ENCODE measurements at places on chromosomes 11 and 22.

DNA sequence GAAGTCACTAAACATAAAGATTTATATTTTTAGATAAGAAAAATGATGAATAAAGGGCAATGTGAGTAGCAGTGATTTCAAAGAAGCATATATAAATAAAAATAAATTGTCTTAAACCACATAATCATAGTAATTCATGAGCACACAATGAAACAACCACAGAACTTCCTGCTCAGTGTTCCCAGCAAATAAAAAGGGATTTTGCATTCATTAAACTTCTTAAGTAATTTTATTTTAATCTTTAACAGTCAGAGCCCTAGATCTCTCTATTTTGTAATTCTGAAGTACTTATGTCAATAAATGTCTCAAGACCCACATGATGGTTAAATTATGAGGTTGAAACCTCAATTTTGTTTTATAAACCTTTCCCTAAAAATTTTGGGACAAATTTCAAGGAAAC is 14.5 kb upstream of the MMP20 start:
- DNase-seq = no peak

DNA sequence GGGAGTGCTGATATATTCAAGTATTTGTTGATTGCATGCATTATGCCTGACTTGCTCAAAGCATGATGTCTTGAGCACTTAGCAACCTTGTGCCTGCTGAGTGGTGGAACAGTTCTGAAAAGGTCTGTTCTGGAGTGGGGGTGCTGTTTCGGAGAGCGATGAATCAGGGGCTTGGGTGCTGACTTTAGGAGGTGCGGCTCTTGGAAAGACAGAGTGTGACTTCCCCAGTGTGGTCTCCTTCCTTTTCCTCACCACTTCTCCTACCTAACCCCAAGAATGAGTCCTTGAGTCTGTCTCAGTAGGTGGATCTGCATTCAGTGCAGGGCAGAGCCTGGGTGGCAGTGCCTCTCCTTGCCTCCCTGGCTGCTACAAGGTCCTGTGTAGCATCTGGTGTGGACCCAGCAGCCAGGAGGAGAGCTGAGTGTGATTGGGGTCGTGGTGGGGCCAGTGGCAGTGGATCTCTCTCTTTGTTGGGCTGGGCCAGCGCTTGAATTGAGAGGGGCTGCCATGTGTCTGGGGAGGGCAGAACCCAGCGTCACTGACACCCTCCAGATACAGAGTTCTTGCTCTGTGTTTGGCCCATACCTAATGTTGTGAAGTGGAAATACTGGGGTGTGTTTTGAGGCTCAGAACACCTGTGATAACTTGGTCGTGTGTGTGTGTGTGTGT is 35.9 kb downstream of the ST3GAL4 start:
- DNase-seq = no peak

DNA sequence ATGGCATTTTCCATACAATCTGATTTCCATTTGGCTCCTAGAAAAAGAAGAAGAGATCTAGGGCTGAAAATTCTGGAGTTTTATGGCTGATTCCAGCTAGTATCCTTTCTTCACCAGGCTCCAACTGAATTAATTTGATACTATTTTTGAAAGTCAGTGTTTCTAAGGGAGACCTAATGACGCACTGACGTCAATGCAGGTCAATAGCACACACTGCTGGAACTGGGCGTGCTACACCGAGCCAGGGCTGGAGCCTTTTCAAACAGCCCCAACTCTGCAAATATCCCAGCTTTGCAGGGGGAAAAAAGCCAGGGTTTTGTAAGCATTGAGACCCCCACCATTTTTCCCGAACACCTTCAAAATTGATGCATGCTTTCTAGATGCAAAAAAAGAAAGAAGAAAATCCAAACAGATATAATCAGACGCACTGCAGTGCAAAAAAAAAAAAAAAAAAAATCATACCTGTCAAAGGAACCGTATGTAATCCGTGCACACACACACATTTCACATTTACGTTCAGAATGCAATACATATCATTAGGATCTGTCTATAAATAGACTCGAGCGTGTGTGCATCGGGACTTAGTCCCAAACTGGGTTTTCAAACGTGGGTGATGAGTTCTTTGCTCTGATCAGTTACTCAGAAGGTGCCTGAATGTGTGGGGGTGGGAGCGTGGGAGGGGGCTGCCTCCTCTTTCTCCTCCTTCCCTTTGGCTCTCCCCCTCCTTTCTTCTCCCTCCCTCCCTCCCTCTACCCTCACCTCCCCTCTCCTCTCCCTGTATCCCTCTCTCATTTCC is 124.5 kb upstream of the HSD17B12 start:
- DNase-seq = no peak

DNA sequence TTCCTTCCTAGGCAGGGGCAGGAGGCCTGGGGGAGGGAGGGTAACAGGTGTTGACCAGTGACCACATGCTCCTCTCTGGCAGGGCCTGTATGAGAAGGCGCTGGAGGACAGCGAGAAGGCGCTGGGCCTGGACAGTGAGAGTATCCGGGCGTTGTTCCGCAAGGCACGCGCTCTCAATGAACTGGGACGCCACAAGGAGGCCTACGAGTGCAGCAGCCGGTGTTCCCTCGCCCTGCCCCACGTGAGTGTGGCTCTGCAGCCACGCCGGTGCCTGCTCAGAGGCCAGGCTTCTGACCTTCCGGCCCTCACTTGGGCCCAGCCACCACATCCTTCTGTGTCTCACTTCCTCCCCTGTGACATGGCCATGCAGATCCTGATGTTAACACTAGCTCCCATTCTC is 25.8 kb downstream of the ZC3H7B start:
- no peak for DNase-seq

- DNase-seq = no peak
Measured at GRCh38 chr11:134669796-134670195, 257.8 kb upstream of the B3GAT1 start.

DNA sequence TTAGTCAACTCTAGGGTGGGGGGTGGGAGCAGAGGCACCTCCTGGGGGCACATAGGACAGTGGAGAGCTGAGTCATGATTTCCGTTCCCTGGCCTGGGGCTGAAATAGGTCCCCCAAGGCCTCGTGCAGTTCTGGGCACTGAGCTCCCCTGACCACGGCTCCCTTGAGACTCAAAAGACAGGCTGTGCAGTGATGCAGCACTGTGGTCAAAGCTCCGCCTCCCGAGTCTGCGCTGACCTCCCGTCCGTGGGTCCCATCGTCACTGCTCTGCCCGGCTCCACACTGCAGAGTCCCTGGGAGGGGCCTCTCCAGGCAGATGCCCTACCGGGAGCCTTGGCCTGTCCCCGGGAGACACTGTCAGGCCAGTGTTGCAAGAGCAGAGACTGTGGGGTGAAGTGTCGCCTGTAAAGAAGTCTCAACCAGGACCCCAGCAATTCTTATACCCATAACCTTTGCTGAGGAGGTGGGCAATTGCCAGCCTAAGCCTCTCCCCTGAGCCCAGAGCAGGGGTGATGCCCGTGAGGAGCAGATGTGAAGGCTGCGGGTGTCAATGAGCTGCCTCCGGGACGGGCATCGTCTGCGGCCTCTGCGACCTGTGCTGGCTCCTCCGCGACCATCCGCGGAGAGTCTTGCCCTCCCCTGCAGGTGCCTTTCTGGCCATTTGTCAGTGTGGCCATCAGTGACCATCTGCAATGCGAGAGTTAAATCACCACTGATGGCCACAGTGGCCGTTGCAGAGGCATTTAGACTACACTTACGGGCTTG is 877.3 kb downstream of the BRD1 start:
- no peak for DNase-seq

- DNase-seq = no peak
Measured at GRCh38 chr11:107998761-107999160, 9.9 kb upstream of the CUL5 start.

DNA sequence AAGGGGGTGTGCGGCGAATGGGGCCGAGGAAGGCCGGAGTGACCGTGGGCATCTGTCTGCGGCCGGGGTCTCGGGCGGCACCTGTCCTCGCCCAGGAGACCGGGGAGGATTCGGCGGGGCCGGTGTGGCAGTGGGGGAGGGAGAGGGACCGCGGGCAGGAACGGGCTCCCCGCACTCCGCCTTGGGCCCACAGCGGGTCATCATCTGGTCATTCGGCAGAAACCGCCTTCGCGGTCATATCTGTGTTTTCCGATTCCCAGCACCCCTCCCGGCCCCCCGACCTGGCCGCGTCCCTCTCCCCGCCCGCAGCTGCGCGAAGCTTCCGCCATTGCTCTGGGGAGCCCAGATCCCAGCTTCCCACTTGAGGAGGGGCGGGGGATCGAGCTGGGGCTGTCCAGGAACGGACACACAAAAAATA is 824 bp upstream of the CBX6 start:
- no peak for DNase-seq

DNA sequence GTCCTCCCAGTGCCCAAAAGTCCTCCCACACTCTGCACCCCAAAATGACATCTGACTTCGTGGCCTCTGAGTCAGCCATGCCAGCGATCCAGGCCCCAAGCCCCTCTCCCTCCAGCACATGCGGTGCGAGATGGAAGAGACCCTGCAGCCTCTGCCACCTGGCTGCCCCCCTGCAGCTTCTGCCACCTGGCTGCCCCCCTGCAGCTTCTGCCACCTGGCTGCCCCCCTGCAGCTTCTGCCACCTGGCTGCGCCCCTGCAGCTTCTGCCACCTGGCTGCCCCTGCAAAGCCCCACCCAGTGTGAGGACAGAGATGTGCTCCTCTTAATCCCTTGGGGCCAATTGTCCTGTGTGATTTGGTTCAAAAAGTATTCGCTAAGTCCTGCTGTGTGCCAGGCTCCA is 68.0 kb downstream of the WNT7B start:
- no peak for DNase-seq

DNA sequence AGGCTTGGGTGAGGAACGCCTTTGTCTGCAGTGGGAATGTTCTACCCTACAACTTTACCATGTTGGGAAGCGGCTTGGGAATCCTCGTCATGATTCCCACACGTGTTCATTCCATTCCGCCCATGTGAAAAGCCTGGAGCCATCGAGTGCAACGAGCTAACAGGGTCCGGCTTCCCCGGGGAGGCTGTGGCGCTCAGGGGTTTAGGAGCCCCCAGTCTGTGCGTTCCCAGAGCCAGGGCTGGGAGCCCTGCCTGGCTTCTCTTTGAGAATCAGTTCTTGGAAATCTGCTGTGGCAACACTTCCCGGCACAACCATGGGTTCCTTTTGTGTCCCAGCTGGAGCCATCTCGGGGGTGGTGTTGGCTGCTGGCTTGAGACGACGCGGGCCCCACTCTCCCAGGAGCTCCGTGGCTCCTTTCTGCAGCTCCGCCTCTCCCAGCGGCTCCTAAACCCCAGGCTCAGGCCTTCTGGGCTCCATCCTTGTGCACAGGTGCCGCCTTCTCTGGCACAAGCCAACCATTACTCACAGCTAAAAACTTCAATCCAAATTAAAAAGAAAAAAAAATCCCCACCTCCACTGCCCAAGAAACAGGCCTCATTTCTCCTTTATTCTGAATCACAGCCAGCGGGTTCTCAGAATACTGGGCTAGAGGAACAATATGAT is 18.7 kb upstream of the PPFIA1 start:
- no peak for DNase-seq

DNA sequence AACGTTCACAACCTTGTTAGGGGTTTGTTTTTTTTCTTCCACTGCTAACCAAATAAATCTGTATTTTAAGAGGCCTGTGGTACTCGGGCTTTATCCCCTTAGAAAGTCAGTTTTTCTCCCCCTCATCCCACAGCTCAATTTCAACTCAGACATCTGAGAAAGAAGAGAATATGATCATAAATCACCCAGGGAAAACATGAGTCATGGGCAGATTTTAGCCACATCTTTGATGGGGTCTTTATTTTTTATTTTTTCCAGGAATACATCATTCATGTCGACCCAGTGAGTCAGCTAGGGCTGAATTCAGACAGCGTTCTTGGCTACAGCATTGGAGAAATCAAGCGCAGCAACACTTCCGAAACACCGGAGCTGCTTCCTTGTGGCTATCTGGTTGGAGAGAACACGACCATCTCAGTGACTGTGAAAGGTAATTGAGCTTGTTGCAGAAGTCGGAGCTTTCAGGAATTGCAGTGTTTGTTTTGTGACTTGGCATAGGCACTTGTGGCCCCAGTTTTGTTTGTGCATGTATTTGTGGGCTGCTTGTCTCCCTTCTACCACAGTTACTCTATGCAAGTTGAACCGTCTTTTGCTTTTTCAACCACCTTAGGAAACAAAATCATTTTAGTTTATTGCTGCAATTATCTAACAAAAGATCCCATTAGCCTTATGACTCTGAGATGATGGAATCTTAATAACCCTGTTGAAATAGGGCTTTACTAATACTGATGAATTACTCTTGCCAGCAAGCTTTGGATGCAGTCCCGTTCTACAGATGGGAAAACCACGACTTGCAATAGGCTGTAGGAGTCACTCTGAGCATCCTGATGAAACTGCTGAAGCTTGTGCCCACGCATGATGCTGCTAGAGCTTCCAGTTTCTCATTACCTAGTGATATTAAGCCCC is 62.7 kb downstream of the DBX1 start:
- no peak for DNase-seq

- no peak for DNase-seq
Measured at GRCh38 chr22:35275580-35275979, 18.3 kb downstream of the HMGXB4 start.

- DNase-seq = no peak
Measured at GRCh38 chr11:5713695-5714094, 22.6 kb upstream of the OR56B1 start.

DNA sequence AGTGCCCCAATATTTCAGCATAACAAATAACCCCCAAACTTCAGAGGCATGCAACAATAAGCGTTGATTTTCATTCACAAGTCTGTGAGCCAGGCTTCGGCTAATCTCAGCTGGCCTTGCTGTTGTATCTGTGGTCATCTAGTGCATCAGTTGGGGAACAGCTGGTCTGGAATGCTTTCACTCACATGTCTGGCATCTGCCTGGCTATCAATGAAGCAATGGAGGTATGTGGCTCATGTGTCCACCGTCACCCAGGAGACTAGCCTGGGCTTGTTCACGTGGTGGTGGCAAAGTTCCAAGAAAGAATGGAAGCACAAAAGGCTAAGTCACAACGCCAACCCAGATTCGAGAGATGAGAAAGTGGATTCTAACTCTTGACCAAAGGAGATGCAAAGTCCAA is 304.8 kb upstream of the ISX start:
- DNase-seq = no peak

DNA sequence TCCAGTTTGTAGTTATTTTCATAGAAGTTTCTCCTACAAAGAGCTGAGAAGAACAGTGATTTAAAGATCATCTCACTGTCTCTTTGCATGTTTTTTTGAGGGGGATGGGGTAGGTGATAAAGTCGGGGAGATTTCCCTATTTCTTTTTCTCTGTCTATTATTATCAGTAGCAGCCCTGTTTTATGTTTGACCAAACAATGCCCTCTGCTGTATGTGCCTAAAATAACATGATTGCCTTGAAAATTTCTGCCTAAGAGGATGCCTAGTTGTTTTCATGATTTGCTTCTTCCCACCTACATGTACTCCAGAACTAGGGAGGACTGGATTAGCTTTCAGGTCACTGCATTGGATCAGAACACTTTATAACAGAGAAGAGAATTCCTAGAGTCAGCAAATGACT is 1330.2 kb downstream of the LRRC4C start:
- no peak for DNase-seq

DNA sequence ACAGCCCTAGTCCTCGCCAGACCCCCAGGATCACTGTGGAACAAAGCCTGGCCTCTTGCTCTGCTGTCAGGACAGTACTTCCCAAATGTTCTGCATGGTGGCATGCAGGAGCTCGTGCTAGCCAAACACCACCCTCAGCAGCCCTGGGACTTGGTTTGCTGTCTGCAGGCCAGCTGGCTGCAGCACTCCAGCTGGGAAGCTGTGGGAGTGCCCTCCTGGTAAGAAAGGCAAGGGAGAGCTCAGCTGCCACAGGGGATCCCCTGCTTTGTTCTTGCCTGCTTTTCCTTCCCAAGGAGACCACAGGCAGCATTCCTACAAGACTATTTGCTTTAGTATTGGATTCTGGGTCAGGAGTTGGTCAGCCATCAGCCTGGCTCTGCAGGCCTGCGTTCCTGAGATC is 27.9 kb downstream of the TCIRG1 start:
- DNase-seq = no peak

- no peak for DNase-seq
Measured at GRCh38 chr11:62980133-62980760, 4.5 kb downstream of the SLC22A6 start.
